ENCODE measurements at places on chromosomes 7 and 10.

GRCh38 chr7:12968836-12969422, 281.5 kb downstream of the ARL4A start:
- no peak for DNase-seq

GRCh38 chr10:98921316-98921715, 314.3 kb downstream of the HPSE2 start:
- no peak for DNase-seq

- no peak for DNase-seq
Measured at GRCh38 chr10:50373821-50374501, 122.6 kb upstream of the ASAH2 start.

GRCh38 chr10:85319826-85320225, 991.4 kb downstream of the CCSER2 start:
- DNase-seq, result no peak

GRCh38 chr10:17452060-17452841, 2.1 kb downstream of the ST8SIA6 start:
- DNase-seq, result no peak

- no peak for DNase-seq
Measured at GRCh38 chr7:64747802-64748201, 46.4 kb upstream of the ZNF138 start.

GRCh38 chr10:12188656-12189055, 7.0 kb downstream of the NUDT5 start:
- no peak for DNase-seq

DNA sequence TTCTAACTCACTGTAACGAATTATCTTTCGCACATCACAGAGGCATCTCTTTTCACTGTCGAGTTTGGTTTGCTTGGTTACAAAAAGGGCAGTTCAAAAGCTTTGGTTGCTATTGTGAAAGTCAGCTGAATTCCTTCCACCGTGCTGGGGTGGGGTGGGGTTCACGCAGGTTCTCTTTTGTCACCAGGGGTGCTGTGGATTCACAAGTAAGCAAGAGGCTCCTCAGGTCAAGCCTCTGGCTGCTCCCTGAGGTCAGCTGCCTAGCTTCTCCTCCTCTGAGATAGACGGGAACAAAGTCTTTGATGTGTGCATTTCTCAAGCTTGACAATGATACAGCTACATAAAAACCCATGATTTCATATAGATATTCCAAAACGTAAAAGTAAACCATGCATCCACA, 47.7 kb downstream of the EGFR start:
- no peak for DNase-seq

DNA sequence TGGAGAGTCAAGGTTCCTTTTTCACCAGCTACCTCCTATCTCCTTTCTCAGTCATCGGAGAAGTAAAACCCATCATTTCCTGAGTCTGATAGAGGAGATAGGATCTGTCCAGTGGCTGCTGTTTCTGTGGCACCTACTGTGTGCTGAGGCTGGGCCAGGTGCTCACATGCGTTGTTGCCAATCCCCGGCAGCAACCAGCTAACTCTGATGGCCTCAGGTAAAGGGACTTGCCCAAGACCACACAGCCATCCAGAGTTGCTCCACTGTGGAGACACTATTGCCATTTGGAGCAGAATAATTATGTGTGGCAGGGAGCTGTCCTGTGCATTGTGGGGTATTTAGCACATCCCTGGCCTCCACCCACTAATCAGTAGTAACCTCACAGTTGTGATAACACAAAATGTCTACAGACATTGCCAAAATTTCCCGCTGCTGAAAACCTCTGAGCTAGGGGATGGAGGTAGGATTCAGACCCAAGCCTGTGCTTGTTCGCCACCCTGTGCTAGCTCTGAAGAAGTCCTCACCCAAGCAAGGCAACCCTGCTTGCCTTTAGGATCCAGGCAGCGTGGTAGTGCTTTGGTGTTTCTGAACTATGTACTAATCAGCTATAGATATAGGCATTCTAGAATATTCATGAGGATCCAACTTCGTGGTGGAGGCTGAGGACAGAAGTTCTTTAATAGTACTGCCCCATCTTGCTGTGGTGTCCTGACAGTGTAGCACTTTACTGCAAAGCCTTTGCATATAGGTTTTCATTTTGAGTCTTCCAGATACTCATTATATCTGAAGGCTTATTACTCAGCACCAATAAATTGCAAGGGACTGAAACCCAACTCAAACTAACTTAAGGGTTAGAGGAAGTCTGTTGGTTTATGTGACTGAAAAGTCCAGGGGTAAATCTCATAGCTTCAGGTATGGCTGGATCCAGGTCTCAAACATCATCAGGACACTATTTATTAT, 164.6 kb downstream of the GRK5 start:
- peak; percentile 56 for DNase-seq

GRCh38 chr10:12656518-12657142, 307.3 kb downstream of the CAMK1D start:
- peak; percentile 67 for DNase-seq

GRCh38 chr7:153322991-153323390, 563.4 kb downstream of the ACTR3B start:
- no peak for DNase-seq

DNA sequence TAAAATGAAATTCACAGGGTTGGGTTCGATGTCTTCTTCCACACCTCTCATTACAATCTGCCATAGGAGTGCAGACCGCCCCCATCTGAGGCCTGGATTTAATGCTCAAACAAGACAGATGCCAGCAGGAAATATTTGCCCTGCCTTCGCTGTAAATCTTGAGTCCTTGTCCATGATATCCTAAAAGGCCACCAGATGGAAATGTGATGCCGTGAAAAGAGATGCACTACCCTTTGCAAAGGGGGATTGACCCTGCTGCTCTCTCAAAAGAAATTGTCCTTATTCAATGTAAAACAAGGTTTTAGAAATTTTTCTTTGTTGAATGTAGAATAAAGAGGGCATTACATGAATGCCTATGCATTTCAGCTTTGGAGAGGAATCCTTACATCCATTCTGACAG, 37.5 kb downstream of the AGAP4 start:
- DNase-seq, result no peak

DNA sequence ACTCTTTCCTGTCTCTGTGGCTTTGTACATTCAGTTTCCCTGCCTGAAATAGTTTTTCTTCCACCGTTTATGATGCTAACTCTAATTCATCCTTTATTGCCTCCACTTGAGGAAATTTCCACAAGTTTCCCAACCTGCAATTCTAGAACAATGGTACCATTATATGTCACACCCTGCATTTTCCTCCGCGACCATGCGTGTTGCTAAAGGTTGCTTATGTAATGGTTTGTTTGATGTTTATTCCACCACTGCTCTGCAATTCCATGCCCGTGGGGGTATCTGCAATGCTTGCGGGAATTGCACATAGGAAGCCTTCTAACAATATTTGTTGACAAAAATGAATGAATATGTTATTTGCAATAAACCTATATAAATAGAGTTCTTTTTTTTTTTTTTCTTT, 69.5 kb upstream of the ST8SIA6 start:
- no peak for DNase-seq

GRCh38 chr10:118732245-118733165, 22.3 kb downstream of the CACUL1 start:
- peak; percentile 62 for DNase-seq

DNA sequence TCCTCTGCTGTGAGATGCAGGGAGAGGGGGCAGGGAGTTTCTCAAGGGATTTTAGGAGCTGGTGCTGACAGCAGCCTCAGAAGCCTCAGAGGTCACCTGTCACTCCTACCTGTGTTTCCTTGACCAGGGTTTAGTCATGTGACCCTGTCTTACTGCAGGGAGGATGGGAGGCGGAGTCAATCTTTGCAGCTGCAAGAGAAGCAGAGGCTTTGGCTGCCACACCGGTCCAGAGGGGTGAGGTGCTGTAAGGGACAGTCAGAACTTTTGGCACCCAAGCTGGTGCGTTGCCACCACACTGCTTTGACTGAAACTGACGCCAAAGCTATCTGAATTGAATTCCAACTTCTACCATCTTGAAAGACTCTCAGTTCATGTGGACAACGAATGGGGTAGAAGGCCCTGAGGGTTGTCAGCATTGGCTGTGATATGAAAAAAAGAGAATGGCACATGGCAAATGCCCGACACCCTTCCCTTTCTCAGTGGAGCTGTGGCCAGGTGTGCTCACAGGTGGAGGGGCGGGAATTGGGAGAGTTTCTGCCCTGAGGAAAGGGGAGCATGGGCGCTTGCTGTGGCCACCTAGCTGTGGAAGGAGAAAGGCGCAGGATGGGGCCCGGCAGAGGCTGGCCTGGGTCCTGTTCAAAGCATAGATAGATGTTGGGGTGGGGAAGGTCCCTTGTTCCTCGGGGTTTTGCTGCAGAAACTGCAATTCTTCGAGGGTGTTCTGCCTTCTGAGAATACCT, 69.3 kb downstream of the ARHGAP22 start:
- DNase-seq, result no peak

- no peak for DNase-seq
Measured at GRCh38 chr7:6654113-6654841, 17.2 kb downstream of the ZNF316 start.

DNA sequence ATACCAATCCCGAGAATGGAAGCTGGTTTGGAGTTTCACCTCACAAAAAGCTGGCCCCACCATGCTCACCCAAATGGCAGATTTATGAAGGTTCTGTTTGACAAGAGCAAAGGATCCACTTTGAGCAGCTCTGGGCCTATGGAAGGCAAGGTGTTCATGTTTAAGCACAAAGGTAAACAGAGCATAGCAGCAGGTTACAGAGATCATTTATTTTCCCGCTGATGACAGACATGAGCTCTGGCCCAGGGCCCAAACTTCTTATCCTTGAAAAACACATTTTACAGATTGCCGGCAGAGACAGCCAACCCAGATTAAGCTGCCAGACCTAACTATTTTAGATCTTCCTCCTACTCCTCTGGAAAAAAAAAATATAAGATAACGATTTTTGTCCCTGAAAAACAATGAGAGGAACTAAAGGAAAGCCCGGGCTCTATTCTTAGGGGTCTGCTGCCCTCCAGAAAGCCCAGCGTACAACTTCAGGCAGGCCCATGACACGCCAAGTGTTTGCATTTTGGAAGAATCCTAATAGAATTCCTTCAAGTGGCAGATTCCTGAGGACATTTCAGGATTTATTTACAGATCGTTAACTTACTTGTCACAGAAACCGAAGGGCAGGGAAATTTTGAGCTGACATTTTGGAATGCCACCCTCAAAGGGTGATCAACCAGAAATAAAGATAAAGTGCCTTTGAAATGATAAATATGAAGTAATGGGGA, 40.0 kb downstream of the SYPL1 start:
- no peak for DNase-seq

DNA sequence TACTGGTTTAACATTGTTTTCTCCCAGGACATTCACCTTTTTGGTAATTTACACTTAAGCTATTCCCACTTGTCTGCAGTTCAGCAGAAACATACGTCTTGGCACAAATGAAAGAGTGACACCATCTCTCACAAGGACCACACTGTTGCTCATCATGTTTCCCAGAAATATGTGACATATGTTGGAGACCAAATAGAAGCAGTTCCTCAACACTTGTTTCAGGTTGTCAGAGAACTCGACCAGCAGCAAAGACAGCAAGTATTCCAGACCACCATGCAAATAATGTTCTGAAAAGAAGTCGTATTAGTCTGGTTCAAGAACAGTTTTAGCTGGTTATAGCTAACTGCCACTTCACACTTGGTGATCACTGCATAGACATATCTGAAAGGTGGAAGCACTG, 81.3 kb upstream of the KLF6 start:
- peak; percentile 46 for DNase-seq

DNA sequence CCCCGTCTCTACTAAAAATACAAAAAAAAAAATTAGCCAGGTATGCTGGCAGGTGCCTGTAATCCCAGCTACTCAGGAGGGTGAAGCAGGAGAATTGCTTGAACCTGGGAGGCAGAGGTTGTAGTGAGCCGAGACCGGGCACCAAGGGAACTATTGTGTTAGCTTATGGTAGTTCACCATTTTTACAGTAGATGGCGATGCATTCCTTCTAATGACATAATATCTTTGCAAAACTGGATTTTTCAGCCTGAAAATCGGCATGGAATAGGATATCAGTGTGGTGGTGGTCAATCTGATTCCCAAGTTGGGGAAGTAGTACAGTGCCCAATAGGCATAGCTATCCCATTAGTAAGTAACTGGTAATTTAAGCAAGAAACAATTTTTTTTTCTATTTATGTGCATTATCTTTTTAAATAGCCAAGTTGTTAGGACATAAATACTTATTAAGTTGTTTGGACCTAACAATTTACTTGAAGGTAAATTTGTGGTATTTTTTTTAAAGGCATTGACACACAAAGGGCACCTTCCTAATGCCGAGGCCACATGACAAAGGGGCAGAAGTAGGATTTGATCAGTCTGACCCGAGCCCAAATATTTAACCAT, 17.6 kb upstream of the IMPDH1 start:
- peak; percentile 65 for DNase-seq

DNA sequence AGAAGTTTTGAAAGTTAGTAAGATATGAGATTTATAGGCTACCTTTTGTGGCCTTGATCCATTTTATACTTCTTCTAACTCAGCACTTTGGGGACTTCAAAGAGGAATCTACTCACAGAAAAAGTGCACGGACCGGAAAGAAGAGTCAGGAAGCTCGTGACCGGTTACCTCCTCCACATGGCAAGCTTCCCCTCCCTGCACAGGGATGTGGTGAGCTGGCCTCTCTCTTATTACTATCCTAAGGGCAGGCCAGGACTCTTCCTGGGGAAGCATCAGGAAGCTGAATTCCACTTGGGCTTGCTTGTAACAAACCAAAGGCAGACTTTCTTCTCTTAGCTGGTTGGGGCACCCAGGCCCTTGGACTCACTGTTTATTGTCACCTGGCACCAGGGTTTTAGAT, 170.8 kb upstream of the GLI3 start:
- DNase-seq, result no peak

GRCh38 chr7:102914585-102914984, 1.8 kb downstream of the LRRC17 start:
- DNase-seq, result no peak

DNA sequence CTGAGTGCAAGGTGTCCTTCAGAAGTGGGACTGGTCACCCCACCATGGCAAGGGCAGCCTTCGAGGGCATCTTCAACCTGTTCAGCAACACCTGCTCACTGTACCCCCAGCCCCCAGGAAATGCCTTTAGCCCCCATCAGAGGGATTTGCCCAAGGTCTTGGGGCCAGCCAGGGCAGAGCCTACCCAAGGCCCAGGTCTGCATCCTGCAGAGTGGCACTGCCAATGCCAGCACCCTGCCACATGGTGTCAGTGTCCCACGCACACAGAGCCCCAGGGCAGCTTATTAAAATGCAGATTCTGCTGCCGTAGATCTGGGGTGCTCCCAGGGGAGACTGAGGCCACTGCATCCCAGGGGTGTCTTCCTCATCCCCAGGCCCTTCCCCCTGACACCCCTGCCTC, 106.2 kb upstream of the KCTD7 start:
- DNase-seq, result peak; percentile 32

DNA sequence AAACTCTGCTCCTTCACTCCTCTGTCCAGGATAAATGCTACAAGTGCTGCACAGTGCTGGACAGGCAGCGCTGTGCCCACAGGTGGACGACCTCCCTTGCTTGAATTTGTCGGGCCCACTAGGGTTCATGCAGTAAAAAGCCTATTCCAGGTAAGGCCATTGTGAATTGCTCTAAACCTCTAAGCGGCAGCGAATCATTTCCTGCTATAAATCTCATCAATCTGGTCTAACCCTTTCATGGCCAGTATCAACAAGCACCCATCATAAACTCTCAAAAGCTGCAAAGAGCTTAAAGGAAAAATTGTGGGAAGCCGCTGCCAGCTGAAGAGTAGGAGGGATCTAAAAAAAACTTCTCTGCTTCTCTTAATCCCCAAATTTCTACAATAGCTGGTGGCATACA, 134.2 kb downstream of the SLC25A13 start:
- no peak for DNase-seq

Data from GM12865 (cell line).